ENCODE measurements at places on chromosomes 4 and X.

DNA sequence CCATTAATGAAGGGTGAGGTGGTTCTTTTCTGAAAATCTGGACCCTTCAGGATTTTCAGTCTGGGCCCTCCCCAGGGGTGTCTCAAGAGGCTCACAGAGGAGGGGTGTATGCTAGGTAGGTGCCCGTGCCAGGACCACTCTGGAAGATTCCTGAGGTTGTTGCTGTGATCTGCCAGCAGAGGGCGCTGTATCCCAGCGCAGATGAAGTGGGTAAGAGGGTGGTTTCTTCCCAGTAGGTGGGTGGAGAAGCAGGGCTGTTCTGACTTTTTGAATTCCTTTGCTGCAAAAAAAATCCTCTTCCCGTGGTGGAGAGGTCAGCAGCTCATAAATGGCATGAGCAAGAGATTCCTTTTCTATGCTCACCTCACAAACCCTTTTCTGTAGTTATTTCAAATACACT, 51.1 kb downstream of the SCML1 start:
- peak; percentile 36 for DNase-seq

GRCh38 chr4:168664242-168664891, 167.5 kb downstream of the PALLD start:
- DNase-seq = no peak

DNA sequence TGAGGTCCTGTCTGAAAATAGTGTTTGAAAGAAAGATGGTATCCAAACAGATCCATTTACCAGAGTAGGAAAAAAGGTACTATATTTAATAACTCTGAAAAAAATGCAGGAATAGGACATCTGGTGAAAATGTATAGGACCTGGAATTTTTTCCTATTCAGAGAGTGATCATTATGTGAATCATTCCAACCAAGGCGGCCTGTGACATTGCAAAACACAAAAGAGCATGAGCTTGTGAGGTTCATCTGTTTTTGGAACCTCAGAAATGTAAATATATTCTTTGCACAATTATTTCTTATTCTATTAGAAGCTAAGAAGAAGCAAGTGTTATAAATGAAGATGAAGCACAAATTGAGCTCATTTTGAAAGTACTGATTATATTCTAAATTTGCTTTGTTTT, 2.0 kb downstream of the C4orf51 start:
- no peak for DNase-seq

GRCh38 chr4:108172231-108172752, 3.6 kb upstream of the LEF1 start:
- no peak for DNase-seq

- DNase-seq = no peak
Observed at GRCh38 chrX:36583674-36584073, 424.5 kb upstream of the FAM47C start.

DNA sequence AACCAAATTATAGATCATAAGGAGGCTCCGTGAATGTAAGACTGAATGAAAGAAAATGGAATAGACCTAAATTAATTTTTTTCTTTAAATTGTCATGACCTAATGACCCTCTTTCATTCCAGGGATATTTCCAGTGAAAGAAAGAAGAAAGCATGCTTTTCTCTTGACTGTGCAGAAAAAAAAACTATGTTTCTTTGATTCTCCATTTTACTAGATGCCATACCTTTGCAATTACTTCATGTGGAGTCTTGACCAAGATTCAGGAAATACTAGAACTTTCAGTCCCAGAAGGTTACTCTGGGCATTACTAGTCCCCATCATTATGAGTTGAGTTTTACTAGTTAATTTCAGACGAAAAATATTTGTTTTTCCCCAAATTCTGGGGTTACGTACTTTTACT, 6.4 kb upstream of the COMMD8 start:
- DNase-seq = no peak

DNA sequence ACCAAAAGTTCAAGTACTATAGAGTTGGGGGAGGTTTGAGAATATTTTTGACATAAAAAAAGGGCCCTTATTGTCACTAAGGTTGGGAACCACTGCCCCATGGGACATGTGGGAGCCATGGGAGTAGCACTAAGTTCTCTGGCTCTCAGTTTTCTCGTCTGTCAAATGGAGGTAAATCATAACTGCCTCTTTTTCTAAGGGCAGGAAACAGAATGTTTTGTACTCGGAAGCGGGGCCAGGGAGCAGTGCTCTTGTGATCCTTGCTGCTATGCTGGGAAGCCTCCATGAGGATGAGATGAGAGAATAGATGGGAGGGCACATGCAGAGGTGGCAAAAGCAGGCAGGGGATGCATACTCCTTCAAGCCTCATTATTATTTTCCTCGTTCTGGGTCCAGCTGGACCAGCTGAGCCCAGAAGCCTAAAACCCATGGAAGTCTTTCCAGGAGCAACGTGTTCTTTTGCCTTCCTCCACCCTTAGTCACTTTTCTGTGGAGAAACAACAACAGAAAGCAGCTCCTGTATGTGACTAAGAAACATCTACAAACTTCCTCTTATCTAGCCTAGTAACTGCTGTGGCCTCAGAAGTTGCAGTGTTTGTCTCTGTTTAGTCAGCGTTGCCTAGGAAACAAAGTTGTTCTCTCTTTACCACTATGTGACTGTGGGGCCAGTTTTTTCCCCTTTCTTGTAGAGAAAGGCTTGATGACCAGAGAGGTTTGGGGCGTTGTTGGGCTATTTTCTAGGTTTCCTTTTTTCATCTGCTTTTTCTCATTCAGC, 64.8 kb downstream of the TSC22D3 start:
- DNase-seq = peak; percentile 32

GRCh38 chr4:54099748-54100574, at the start of gene GSX2:
TSS of gene GSX2 (plus strand) at chr4:54100163. CDS start at chr4:54100345, 182 bp downstream.
- DNase-seq = no peak

GRCh38 chrX:132045456-132045855, 22.4 kb downstream of the STK26 start:
- no peak for DNase-seq

DNA sequence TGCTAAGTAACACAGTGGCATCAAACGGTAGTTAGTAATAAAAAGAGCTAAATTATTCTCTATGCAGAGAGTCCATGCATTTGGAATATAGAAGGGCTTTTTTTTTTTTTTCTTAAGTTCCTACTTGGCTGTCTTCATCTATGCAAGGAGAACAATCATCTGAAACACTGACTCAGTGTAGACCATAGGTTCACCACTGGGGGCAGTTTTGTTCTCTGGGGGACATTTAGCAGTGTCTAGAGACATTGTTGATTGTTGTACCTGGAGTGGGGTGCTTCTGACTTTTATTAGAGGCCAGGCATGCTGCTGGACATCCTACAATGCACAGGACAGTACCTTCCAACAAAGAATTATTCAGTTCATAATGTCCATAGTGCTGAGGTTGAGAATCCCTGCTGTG, 41.2 kb downstream of the TMA16 start:
- no peak for DNase-seq

GRCh38 chr4:86976801-86977485, 42.1 kb downstream of the AFF1 start:
- no peak for DNase-seq

DNA sequence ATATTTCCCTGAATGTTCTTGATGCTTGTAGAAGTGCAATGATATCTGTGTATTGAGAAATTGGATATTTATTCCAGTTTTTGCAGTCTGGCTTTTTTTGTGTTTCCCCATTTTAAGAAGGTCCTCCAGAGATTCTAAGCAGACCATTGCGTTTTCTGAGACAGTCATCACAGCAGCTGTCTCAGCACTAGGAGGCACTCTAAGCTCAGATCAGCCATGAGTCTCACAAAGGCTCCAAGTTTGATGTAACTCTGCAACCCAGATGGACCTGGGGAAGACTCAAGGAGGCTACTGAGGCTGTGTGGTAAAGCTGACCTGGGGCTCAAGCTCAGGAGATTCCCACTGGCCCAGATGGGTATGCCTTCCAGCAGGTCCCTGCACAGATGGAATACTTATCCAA, 89.3 kb upstream of the CYLC1 start:
- DNase-seq = no peak

DNA sequence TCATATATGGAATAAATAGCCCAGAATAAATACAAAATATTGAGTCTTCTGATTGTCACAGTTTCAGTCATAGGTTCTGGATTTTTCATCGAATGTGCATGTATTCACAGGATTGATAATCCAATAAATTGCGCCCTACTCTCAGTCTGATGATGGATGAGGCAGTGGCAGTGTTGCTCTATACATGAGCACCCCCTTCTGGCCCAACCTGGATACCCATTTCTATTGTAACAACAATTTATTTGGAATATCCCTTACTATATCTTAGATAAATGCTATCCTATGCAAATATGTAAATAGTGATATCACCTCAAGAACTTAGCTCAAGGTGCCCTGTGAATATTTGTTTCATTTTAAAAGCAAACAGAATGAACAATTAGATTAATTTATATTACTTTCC, 733.7 kb upstream of the PABPC4L start:
- DNase-seq = no peak

DNA sequence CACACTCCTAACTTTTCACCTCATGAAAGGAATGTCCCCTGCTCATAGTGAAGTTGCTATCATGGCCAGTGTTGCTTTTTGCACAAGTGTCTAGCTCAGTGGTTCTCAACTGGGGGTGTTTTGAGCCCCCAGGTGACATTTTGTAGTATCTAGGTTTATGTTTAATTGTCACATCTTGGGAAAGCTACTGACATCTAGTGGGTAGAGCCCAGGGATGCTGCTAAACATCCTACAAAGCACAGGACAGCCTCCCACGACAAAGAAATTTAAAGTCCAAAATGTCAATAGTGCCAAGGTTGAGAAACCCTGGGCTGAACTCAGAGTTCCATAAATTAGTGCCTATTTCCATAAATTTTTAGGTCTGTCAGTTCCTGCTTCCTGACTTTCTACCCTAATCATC, 70.7 kb upstream of the HCCS start:
- DNase-seq = no peak

- no peak for DNase-seq
Observed at GRCh38 chr4:154999950-155000578, 208.4 kb upstream of the NPY2R start.

GRCh38 chrX:3699821-3700381, 13.5 kb downstream of the PRKX start:
- DNase-seq = no peak

GRCh38 chr4:187073820-187074219, 350.2 kb upstream of the FAT1 start:
- DNase-seq = no peak

DNA sequence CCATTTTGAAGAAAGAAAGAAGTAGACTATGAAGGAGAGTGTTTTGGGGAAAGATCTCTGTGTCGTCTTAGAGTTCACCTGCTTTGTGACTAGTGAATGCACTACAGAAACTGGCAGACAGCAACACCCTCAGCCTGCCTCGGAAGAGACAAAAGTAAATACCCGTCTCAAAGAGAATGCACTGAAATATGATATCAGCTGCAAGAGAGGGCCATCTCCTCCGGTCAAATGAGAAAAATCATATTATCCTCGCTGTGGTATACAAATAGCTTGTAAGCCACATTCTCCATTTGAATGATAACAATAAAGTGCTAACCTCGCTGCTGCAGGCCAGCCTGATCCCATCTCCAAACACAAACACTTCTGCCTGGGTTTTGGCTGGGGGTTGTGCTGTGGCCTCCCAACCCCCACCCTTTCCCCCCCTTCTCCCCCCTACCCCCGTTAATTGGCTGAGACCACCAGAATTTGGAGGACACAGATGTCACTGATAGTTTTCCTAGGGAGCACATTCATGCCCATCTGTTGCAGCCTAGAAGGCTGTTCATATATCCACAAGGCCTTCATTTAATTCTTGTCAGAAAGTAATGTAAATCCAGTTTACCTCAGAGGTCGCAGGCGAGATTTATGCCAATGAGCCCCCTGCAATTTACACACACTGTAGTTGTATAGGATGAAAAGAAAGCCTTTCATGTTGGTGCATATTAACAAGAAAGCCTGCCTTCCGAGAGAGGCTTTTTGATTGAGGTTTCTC, 46.3 kb downstream of the ALPK1 start:
- no peak for DNase-seq

DNA sequence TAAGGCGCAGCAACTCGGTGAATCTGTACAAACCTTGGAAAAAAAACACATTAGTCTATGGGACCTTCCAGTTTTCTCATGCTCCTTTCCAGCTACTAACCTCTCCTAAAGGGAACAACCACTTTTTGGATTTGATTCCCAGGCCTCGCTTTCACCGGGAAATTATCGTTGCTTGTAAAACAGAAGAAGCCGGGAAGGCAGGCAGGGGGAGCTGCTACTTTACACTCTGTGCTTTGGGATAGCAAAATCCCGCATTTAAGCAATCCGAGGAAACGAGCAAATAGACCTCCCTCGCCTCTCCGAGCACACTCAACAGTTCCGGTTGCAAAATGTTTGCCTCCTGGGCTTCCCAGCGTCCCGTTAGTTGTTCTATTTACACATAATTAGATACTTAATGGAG, 1.2 kb downstream of the CD38 start:
- no peak for DNase-seq

DNA sequence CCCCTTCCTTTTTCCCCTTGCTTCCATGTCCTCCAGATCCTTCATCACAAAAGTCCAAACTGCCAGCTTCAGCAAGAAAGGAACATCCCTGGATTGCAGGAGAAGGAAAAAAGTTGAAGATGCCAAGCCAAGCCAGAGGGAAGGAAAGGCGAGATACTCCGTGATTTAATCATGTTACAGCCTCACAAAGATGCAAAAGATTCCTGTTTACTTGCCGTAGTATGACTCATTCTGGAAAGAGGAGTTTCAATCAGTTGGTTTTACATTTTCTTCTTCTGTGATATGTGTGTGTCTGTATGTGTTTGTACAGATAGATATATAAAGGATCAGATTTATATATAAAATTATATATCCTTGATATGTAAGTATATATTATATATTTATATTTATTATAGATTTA, 69.3 kb downstream of the BTC start:
- DNase-seq = no peak

GRCh38 chrX:101745046-101745445, 85.4 kb upstream of the ARMCX2 start:
- DNase-seq = no peak

DNA sequence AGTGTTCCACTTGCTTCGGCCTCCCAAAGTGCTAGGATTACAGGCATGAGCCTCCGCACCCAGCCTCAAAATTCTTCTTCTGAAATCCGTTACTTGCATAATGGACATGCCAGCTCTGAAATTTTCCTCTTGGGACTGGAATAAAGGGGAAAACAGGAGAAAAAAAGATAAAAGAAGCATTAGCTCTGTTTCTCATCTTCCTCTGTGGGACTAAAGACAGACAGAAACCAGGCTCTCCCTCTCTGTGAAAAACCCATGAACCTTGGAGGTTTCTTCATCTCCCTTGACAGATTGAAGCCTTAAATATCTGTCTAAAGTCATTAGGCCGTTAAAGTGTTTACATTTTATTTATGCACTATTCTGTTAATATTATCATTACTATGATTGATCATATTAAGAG, 19.4 kb upstream of the PRSS12 start:
- DNase-seq = no peak

DNA sequence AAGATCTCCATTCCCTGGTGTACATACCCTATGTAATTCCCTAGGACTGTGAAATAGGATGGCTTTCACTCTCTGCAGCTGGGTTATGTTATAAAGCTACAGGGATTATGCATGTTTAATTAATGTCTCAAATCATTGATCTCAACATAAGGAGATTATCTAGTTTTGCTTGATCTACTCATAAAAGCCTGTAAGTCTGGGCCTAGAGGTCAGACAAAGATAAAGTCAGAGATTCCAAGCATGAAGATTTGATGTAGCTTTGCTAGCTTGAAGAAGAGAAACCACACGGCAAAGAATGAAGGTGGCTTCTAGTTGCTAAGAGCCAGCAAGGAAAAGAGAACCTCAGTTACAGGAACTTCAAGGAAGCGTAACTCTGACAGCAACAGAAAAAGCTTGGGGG, 456.9 kb downstream of the CCSER1 start:
- no peak for DNase-seq

- no peak for DNase-seq
Observed at GRCh38 chr4:39587881-39588280, 50.8 kb downstream of the SMIM14 start.

Measured in activated CD4-positive, alpha-beta T cell treated with anti-CD3 and anti-CD28 coated beads, Interleukin-2, amount 50 U/mL, for 1 hour (primary cell).